NCI-H1417 (cell line): ENCODE measurements at places on chromosomes 1 and 21.
A peak's percentile ranks its signal among the peaks of the same experiment; 100 is the strongest.

DNA sequence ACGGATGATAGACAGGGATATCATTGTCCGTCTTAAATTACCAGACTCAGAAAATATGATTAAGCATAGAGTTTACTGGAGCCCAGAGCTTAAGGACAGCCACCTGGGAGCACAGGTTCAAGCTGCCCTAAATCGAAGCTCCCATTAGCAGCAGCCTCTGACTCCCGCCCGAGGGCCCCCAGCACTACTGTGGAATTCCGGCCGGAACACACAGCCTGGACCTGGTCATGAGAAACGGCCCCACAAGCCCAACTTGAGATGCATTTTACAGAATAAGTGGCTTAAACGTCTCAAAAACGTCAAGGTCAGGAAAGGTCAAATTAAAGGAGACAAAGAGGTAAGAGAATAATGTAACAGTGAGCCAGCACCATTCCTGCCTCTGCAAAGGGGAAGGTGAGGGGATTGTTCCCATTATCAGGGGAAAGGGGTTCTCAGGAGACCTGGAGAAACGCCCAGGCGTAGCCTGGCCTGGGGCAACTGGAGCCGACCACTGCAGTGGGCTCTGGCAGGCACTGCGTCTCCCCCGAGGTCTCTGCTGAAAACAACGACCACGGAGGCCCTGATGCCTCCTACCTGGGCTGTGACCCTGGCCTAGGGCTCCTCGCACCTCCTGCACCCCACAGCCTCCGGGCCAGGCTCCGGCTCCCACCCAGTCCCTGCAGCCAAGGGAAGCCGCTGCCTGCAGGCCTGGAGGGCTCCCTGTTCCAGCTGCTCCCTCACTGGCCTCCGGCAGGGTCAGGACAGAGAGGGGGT lies 11.5 kb upstream of the COL6A1 start:
- DNase-seq = no peak

DNA sequence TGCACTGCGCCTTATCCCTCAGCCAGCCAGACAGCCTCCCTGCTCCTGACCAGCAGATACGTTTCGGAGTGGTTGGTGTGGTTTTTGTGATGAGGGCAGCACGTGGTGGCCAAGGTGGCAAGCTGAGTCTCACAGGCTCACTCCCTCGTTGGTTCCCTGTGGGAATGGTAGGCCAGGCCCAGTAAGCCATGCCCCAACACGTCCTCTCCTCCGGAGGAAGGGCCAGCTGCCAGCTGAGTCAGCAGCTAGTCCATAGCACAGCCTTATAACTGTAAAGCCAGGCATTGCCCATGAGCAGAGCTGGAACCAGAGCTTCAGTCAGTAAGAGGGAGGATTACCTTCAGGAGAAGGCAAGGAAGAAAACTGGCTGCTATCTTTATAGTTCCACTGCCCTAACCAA lies 29.5 kb downstream of the SZRD1 start:
- no peak for DNase-seq

DNA sequence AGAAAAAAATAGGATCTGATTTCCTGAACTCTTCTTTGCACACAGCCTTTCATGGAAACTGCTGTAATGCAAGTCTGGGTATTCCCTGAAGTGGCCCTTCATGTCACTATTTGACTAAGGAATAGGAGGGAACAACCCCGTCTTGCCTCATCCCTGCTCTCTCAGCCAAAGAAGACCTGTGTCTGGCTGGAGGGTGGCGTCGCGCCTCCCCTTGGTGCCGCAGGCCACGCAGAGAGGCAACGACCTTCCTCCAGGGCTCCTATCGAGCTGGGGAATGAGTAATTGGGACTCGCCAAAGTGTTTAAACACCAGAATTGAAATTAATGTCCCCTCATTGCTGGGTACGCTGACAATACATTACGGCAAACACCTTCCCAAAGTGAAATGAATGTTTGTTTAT lies 129.8 kb downstream of the PBX1 start:
- DNase-seq = peak; percentile 68

DNA sequence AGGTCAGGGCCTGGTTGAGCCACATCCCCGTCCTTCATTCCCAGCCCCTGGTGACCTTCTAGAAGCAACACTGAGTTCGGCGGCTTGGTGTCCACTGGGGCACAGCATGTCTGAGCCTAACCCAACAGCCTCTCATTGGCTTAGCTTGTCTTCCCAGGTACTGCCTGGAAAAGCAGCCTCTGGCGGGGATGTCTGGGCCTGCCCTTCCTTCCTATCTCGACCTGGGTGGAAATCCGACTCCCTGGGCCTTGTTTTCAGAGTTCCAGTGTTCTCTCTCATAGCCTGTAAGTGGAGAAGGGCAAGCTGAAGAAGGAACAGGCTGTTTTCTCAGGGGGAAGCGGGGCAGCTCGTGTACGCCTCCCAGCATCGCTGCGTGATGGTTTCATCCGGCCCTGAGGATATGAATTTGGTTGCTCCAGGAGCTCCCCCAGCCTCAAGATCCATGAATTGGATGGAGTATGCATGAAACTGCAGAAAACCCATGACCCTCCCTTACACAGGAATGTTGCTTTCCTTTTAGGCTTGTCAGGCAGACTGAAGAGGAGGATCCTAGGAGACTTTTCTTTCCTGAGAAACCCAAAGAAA lies 116.5 kb upstream of the IRF2BP2 start:
- no peak for DNase-seq

GRCh38 chr1:65440322-65440900 lies 19.9 kb downstream of the LEPR start:
- no peak for DNase-seq

DNA sequence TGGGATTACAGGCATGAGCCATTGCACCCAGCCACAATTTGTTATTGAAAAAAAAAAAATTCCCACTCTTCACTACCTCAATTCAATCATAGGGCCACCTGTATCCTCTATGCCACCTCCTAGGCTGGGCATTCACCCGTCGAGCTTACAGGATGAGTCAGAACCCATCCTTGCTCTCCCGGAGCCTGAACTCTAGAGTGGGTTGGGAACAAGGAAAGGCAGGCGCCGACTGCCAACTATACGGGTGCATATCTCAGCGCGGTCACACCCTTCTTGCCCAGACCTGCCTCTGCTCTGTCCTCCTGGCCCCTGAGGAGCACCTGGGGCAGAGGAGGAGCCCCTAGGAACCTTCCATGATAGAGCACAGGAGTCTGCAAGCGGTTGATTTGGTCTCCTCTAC lies 21.4 kb upstream of the LBR start:
- no peak for DNase-seq

DNA sequence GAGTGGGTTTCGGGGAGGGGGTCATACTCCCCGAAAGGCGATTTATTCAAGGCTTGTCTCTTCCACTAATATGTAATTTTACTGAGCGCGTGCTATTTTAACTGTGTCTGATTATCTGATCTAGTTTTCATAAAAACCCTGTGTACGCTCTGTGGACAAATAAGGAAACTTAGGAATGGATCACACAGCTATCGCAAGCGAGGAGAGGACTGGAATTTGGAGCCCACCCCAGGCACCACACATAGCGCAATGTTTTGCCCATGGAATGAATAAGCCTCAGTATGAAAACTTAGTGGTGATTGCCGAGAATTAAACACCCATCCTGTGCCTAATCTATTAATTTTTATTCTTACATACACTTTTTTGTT lies 9.8 kb upstream of the RAB42 start:
- DNase-seq = no peak

GRCh38 chr1:172041742-172042141 lies 200.4 kb downstream of the DNM3 start:
- DNase-seq = no peak

- DNase-seq = peak; percentile 52
Observed at GRCh38 chr1:161074676-161075368, 5.1 kb upstream of the ARHGAP30 start.

GRCh38 chr1:14194511-14194910 lies 404.0 kb upstream of the KAZN start:
- no peak for DNase-seq

DNA sequence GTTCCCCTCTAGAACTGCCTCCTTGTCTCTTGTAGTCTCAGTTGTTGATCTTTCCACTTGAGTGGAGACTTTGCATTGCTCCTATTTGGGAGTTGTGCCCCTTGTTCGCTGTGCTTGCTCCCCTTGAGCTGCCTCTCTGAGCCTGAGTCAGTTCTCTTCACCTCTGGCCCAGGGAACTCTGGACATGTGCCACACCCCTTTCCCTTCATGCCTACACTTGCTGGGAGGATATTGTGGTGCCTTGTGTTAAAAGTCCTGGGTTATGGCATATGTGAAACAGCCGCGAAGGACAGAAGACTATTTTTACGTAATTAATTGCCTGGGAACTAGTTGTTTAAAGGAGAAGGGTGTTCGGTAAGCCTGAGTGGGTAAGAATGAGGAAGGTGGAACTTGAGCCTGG lies 32.2 kb upstream of the RPTN start:
- DNase-seq = no peak

DNA sequence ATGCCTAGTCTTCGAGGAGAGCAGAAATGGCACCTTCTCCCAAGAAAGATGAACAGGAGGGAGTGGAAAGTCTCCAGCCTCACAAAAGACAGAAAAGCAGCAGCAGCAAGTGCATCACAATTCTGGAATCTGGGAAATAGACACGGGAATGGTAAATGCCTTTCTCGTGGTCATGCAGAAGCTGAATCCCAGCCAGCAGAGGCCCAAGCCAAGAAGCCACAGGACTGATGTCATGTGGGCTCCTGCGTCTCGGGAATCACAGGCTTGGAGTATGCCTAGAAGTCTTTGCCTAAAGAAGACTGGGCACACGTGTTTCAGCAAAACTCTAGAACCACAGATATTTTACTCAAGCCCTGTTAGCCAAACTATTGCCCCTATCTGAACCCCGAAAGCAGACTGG lies 260.3 kb upstream of the PLD5 start:
- DNase-seq = no peak

GRCh38 chr1:176575991-176576390 lies 113.0 kb downstream of the PAPPA2 start:
- DNase-seq = no peak

- no peak for DNase-seq
Observed at GRCh38 chr1:172567720-172568119, 34.8 kb downstream of the SUCO start.

DNA sequence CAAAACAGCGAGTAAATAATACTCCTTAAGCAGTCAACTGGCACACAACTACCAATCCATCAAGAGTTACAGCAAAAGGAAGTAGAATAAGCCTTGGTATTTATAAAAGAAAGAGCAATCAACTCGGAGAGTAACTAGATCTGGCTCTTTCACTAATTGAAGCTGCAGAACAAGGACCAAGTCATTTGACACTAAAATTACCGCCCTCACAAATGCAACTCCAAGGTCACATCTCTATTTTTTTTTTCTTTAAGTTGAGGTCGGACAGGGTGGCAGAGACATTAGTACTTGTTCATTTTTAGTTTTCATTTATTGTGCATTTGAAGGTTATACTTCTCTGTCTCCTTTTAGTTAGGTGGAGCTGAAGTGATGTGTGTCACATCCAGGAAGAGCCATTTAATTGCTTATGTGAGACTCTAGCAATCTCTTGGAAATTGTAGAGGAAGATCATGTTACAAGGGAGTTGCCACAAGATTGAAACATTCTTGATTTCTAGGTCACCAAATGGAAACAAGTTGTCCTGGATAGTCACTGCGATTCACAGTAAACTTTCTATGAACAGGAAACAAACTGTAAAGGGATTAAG lies 138.1 kb upstream of the ADAMTS5 start:
- peak; percentile 14 for DNase-seq

DNA sequence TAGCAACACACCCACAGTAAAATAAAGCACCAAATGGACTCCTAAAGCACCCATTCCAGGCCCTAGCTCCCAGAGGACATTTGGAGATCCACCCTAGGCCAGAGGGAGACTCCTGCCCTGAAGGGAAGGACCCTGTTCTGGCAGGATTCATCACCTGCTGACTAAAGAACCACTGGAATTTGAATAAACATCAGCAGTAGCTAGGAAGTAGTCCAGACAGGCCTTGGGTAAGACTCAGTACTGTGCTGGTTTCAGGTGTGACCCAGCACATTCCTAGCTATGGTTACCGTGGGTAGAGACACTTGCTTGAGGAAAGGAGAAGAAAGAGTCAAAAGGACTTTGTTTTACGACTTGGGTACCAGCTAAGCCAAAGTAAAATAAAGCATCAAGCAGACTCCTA lies 92.7 kb upstream of the LRRC7 start:
- DNase-seq = no peak

- no peak for DNase-seq
Observed at GRCh38 chr1:244065960-244066388, 14.9 kb downstream of the ZBTB18 start.

DNA sequence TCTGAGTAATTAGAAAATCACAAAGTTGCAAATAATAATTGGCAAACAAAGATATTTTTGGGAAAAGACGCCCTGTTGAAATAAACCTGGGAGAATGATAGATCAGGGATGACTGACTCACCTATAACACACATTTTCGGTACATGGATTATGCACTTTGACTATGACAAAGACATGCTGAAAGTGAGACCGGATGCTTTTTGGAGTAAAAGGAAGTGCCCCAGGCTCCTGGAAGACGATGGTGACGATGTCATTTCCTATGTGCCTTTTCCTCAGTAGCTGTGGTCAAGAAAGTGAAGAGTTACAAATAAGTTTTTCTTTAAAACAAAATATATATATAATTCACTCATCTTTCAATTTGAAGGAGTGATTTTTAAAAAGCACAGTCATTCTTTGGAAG lies 158.7 kb downstream of the SIPA1L2 start:
- DNase-seq = no peak

DNA sequence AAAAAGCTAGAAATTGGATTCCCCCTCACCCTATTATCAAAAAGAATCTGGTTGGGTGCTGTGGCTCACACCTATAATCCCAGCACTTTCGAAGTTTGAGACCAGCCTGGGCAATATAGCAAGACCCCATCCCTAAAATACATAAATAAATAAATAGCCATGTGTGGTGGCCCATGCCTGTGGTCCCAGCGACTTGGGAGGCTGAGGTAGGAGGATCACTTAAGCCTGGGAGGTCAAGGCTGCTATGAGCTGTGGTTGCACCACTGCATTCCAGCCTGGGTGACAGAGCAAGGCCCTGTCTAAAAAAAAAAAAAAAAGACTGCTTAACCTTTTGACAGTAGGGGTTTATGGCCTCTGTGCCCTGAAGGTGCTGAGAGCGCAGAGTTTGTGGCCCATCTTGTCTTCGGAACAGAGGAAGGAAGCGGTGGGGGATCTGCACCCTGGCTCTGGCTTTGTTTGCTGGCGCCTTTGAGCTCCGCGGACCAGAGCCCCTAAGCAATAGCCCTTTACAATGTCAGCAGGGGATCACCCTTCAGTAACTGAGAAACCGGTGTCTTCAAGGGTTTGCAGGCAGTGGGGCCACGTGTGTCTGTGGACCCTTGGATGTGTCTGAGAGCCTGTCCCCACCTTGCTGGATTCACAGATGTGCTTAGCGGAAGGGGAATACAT lies 22.1 kb downstream of the SLC2A7 start:
- no peak for DNase-seq

DNA sequence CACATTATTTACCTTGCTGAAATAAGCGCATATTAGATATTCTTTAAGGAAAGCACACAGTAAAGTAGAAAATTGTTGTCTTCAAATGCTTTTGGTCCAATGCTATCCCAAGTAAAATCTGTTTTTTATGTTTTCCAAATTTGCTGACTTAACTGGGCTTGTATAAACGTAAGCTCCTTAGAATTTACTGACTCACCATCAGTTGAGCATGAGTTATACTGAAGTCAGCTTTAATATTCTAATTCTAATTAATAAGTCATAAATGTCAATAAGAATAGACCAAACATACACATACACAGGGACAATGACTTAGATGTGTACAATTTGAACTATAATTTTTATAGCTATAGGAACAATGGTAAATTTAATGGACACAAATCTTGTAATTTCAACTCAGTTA lies 319.2 kb downstream of the TPR start:
- no peak for DNase-seq
